CD4-positive, alpha-beta T cell treated with Interleukin-2 at 100 ng/mL for 4 hours (primary cell): ENCODE measurements at places on chromosomes 4 and X.

- DNase-seq, result no peak
Measured at GRCh38 chr4:145928748-145929147, 9.9 kb downstream of the ZNF827 start.

DNA sequence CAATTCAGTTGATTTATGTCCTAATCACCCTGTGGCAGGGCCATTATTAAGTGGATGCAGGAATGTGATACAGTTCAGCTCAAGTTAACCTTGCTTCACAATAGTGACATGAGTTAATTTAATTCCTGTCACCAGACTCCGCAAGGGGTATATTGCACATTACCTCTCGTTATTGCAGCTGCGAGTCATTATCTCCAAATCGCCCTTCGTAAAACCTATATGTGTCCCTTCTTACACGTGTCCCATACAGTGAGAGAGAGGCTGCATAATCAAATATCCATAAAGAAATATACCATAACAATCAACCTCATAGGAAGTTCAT is 369.9 kb upstream of the ANXA10 start:
- no peak for DNase-seq

GRCh38 chr4:1901127-1901526 is 29.9 kb downstream of the NSD2 start:
- no peak for DNase-seq

- no peak for DNase-seq
Measured at GRCh38 chrX:54540289-54540688, 10.3 kb downstream of the GNL3L start.

- no peak for DNase-seq
Measured at GRCh38 chr4:6472387-6473263, at the start of gene PPP2R2C. Gene PPP2R2C, minus strand, starts transcription at chr4:6472614. Its CDS starts 385 bp downstream, at chr4:6472229.

- no peak for DNase-seq
Measured at GRCh38 chrX:97616883-97617530, 733.3 kb downstream of the RPA4 start.

DNA sequence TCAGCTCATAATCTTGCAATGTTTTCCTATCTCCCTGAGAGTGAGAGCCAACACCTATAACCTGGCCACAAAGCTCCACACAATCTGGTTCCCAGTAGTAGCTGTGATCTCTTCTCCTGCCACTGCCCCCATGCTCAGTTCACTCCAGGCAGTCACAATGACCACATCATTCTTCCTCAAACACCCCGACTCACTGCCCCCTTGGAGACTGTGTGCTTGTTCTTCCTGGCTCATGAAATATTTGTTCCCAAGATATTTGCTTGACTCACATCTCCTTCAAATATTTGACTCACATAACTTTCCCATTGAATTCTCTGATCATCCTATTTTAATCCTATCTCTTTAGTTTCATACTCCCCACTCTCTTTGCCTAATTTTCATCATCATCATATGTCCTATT is 173.7 kb downstream of the AREG start:
- no peak for DNase-seq

GRCh38 chr4:79358438-79358837 is 32.6 kb upstream of the NAA11 start:
- DNase-seq, result no peak

GRCh38 chr4:108240366-108240765 is 71.6 kb upstream of the LEF1 start:
- no peak for DNase-seq

- no peak for DNase-seq
Measured at GRCh38 chr4:157776930-157777528, 395.8 kb downstream of the GASK1B start.

DNA sequence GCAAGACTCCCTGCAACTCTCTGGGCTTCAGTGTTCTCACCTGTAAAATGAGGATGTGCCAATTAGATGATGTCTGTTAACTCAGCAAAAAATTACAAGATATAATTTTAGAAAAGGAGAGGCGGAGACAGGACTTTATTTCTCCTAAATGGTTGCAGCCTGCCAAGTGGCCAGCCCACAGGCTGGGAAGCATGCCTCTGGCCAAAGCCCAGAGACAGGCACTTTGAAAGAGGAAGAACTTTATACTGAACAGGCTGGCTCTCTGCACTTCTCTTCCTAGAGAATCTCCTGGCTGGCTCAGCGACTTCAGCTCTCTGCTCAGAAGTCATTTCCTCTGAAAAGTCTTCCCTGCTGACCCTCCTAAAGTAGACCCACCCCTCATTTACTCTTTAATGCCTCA is 3.7 kb downstream of the PRDM5 start:
- no peak for DNase-seq

DNA sequence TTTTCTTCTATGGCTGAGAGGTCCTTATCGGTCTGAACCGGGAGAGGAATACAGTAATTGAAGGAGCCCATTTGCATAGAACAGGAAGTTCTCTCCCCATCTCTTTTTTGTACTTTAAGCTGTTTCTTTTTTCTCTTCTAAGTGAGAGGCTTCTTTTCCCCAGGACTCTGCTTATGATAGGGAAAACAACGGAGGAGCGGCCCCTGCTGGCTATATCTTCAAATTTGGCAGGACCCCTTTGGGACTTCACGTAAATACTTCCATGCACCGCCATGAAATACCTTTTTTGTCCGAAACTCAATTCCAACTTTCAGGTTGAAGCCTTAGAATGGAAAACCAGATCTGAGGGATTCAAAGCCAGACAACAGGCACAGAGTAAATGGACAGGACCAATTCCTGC is 1153.0 kb upstream of the INTU start:
- no peak for DNase-seq

GRCh38 chr4:167419468-167420140 is 185.3 kb upstream of the SPOCK3 start:
- DNase-seq, result no peak

GRCh38 chr4:87011340-87012034 is 76.7 kb downstream of the AFF1 start:
- peak; percentile 27 for DNase-seq

GRCh38 chr4:159725571-159725970 is 622.7 kb downstream of the RAPGEF2 start:
- no peak for DNase-seq

DNA sequence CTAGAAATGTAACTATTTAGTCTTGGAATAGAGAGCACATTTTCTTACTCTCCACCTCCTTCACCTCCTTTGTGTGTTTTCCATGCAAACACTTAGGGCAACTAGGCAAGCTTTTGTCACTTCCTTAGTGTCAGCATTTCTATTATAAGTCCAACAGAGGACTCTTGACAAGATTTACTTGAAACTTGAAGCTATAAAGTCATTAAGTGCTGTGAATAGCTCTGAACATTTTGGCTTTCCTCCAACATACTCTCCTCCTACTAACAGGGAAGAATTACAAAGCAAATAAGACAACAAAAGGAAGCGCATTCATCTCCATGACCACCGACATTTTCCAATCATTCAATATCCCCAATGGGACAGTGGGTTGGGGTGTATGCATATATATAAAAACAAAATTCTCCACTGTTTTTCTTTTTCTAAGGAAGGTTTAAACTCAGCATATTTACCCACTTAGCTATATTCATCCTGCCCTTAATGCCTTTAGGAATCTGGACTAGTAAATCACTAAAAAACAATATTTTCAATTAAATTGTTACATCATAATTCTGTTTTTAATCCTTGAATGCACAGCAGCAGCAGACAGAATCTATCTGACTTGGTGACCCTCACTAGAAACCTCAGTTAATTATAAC is 264.6 kb downstream of the SNCA start:
- no peak for DNase-seq

GRCh38 chr4:35965300-35965699 is 279.0 kb downstream of the ARAP2 start:
- DNase-seq, result no peak

GRCh38 chr4:16264798-16265197 is 38.5 kb upstream of the TAPT1 start:
- DNase-seq, result peak; percentile 54

DNA sequence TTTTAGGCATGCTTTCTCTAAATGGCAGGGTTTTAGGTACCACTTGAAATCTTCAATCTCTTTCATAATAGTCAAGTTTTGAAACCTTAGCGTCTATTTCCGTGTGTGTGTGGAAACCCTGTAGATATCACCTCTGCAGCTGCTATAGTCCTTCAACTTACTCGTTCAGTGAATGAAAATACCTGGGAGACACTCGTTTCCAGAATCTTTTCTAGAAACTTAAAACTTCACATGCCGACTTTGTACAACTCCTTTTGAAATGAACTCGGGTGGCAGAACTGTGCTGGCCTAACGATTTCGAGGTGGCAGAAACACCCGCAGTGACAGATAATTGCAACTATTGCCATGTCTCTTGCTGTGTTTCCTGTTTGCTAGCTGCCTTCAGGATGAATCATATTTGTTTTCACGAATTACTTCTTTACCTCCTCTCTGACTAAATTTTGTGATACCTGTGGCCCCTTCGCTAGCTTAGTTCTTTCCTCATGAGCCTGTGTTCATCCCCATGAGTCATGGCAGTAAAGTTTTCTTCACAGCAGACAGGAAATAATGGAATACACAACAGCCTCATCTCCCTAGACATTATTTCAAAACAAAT is 104.7 kb upstream of the SMIM10 start:
- DNase-seq, result no peak
